ENCODE measurements at places on chromosomes 12 and 14. TPM values are rescaled to one million over a fixed set of nuclear protein-coding genes. Genes with fewer than 3 reads are reported as not detected.
A peak's percentile ranks its signal among the peaks of the same experiment; 100 is the strongest.

GRCh38 chr12:106178562-106178961, 39.8 kb upstream of the NUAK1 start:
- peaks cover 12% of the 10 kb centered on the region for H3K27me3 ChIP-seq
- no peaks in the 10 kb centered on the region for H3K4me1 ChIP-seq
- H3K4me3 ChIP-seq, result no peak overlapping the region
- no peak overlapping the region for H3K27ac ChIP-seq

ADAMTS20 gene
- not detected for total RNA-seq

POLE2 gene
- 14.2 TPM for total RNA-seq

DNA sequence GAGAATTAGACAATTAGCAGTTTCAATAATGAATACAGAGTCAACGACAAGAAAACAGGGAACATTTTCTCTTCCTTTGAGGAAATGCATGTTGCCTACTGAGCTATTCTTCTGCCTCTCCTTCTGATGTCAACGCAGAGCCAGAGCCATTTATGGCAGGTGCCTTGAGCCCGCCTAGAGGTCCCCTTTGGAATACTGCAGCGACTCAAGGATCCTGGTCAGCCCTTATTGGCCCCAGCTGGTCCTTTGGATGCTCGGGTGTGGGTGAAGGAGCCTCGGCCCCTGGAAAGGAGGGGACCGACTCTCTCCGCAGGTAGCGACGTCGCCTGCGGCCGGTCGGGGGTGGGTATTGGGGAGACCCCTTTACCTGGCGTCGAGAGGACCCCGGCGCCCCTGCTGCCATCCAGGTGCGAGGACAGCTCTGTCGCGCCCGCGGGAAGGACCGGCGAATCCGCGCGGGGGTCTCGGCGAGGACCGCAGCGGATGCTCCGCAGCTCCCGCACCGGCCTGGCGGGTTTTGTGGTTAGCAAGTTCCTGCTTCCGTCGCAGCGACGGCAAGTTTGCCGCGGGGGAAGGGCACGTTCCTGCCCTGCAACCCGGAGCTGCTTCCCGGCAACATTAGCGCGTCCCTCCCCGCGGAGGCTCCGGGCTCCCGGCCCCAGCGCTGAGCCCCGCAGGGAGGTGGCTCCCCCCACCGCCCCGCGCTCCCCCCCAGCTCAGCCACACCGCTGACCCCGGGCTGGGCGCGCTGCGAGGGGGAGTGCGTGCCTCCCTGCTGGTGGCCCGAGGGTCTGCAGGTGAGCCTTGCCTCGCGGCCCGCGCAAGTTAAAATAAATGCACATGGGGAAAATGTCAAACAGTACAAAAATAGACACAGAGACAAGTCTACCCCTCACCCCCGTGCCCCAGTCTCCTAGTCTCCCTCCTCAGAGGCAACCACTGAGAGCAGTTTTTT, at the start of gene MANSC1:
TSS of gene MANSC1 (minus strand) at position 532 of the 955 bp plus-strand sequence. CDS start 6,928 bp downstream, outside the sequence.
- peak within 1 kb of the TSS; percentile 89 for H3K4me3 ChIP-seq
- no peaks in the 10 kb centered on the region for H3K27me3 ChIP-seq
- H3K4me1 ChIP-seq, result peaks cover 33% of the 10 kb centered on the region

FAM186B gene
- total RNA-seq, result 0.29 TPM

- no peaks in the 10 kb centered on the region for H3K27me3 ChIP-seq
- peaks cover 80% of the 10 kb centered on the region for H3K36me3 ChIP-seq
- peak overlapping the region; percentile 72 for H3K27ac ChIP-seq
- DNase-seq, result no peak
Measured at GRCh38 chr12:121781998-121782979, 11.2 kb downstream of the RHOF start.

TEAD4 gene
- 34.2 TPM for total RNA-seq

DNA sequence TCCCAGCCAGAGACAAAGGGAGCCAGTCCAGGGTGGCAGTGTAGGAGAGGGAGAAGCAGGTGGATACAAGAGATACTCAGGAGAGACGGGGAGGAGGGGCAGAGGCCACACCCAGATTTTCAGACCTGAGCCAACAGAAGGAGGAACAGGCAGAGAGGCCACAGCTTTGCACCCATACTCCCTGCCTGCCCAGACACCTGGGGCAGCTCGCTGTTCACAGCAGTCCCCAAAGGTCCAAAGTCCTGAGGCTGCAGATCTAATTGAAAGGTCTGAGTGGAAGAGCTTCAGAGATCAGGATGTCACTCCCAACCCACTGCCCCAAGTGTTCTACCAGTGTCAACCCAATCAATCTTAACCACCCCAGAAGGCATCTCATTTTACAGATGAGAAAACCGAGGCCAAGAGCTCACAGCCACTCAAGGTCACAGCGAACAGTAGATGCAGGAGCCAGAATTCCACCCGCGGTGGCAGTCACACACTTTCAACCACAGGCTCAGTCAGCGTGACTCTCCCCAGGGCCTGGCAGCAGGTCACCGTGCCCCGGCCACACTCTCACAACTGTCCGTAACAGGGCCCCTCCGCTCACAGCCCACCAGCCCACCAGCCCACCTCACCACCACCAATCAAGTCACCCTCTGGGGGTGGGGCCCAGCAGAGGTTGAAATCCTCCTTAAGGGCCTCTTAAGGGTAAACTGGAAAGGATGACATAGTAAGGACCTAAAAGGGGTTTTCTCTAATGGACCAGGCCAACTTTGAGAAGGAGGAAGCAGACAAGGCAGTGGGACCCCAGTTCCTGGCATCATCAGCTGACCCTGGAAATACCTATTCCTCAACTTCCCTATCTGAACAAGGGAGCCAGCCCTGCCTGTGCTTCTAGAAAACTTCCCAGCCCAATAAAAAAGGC, 33.3 kb downstream of the ACTN1 start:
- no peak overlapping the region for H3K4me3 ChIP-seq
- H3K4me1 ChIP-seq, result peaks cover 74% of the 10 kb centered on the region
- peak overlapping the region; percentile 75 for H3K27ac ChIP-seq
- H3K36me3 ChIP-seq, result peaks cover 41% of the 10 kb centered on the region
- H3K27me3 ChIP-seq, result no peaks in the 10 kb centered on the region

- DNase-seq, result no peak
- no peak overlapping the region for H3K4me3 ChIP-seq
- H3K36me3 ChIP-seq, result peaks cover 11% of the 10 kb centered on the region
Measured at GRCh38 chr12:50620109-50620977, 115.6 kb downstream of the DIP2B start.

GRCh38 chr14:94462219-94462551, 9.6 kb upstream of the SERPINA11 start:
- peaks cover 63% of the 10 kb centered on the region for H3K27me3 ChIP-seq

All from Calu3 (cell line).